ENCODE measurements at places on chromosomes 3 and 15.
A peak's percentile ranks its signal among the peaks of the same experiment; 100 is the strongest.

DNA sequence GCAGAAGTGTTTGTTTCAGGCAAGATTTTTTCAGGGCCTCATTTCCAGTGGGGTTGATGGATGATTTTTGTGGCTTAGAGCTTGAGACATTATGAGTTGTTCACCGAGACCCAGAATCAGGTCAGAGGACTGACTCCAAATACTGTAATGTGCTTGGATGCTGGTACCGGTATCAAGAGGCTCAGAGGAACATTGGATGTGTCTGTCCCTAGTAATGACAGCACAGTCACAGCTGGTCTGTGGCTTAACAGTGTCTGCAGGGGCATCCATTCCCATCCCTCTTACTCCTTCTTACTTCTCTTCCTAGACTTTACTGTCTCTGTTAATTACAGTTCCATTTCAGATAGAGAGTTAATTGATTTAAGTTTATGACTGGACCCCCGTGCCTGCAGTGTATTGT lies 107.8 kb downstream of the PTPRG start:
- no peak for DNase-seq

DNA sequence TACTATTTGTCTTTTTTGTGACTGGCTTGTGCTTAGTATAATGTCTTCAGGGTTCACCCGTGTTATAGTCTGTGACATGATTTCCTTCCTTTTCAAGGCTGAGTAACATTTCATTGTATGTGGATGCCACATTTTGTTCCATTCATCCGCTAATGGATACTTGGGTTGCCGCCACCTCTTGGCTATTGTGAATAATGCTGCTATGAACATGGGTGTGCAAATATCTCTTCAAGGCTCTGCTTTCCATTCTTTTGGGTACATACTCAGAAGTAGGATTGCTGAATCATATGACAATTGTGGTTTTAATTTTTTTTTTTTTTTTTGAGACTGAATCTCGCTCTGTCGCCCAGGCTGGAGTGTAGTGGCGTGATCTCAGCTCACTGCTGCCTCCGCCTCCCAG lies 15.4 kb downstream of the CRTC3 start:
- DNase-seq, result no peak

DNA sequence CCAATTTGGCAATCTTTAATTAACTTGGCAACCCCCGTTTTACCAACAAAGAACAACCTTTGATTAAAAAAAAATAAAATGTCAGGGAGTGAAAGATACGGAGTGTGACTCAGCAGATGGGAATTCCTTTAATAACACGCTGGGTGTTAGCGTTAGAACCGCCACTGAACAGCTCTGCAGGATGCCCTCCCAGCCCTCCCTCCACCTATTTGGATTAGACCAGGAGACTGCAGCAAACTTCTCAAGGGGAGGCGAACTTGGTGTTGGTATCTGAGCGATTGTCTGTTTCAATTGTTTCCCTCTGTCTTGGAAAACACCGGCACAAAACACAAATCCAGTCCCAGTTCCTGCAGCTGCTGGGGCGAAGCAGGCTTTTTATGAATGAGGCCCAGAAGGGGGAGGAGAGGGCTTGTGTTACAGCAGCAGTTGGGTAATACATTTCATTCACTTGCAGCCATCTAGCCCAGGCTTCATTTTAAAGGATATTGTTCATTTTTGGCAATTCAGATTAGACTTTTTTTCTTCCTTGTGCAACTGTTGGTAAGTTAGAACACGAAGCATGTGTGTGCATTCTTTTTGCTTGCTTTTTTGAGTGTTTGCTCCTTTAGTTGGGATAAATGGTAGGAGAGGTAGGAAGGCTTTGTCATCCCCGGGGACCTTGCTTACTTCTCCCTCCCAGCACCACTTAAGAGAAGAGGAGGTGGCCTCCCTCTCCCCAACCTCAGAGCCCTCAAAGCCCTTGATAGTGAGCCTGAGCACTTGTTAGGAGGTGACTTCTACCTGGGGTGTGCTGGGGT lies 152.3 kb downstream of the IGF1R start:
- no peak for DNase-seq

GRCh38 chr15:85878828-85879225 lies 84.1 kb upstream of the KLHL25 start:
- DNase-seq, result no peak

- DNase-seq, result no peak
Measured at GRCh38 chr3:64494526-64494925, 193.3 kb downstream of the ADAMTS9 start.

- DNase-seq, result no peak
Measured at GRCh38 chr15:63833021-63833696, 589 bp downstream of the HERC1 start.

DNA sequence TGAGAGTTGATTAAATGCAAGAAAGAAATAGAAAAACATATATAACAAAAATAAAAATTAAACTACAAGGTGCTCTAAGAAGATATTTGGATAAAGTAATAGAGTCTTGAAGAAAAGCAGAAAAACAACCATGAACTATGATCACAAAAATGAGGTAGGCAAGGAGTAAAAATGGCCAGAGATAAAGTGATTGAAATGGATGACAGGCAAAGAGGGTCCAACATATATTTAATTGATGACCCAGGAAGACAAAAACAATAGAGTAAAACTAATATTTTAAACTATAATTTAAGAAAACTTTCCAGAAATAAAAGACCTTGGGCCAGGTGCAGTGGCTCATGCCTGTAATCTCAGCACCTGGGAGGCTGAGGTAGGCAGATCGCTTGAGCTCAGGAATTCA lies 22.1 kb upstream of the WDR49 start:
- DNase-seq, result no peak

- DNase-seq, result peak; percentile 92
Measured at GRCh38 chr3:53044711-53045517, 959 bp downstream of the SFMBT1 start.

DNA sequence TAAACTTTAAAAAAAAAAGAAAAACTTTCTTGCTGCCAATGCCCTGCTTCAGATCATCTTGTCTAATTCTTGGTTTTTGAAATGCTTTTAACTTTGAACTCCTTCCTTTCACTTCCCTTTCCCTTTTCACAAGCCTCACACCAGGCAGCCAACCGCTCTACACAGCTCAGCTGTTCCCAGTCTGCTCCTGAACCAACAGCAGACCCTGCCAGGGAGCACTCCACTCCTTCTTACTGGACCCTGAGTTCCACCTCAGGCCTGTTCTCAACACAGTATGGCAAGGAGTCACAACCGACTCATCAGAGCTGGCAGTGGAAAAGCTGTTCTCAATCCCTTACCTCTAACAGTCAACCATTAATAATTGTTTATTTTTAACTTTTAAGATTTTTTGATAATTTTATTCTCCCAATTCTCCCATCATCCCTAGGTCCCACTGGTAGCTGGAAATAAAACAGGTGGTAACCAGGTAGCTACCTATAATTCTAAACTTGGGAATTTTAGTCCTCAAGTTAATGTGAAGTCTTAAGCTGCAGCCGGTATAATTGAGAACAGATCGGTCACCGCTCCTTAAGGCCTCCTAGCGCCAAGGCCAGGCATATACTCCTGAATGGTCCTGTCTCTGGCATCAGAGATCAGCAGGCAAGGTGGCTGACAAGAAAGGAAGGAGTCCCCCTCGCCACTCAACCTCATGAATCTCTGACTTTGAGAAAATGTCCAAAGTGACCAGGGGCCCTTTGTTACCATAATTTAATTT lies 43.9 kb downstream of the BOC start:
- DNase-seq, result no peak

DNA sequence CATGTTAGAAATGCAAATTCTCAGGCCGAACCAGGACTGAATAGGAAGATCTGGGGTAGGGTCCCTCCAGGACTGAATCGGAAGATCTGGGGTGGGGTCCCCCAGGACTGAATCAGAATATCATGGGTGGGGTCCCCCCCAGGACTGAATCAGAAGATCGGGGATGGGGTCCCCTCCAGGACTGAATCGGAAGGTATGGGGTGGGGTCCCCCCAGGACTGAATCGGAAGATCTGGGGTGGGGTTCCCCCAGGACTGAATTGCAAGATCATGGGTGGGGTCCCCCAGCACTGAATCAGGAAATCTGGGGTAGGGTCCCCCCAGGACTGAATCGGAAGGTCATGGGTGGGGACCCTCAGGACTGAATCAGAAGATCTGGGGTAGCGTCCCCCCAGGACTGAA lies 48.2 kb upstream of the TNK2 start:
- DNase-seq, result no peak

GRCh38 chr15:83449937-83450506 lies 2.9 kb downstream of the SH3GL3 start:
- DNase-seq, result no peak

- no peak for DNase-seq
Measured at GRCh38 chr3:32018757-32019564, 37.4 kb downstream of the ZNF860 start.

- DNase-seq, result no peak
Measured at GRCh38 chr15:35813573-35813972, 267.6 kb upstream of the DPH6 start.

DNA sequence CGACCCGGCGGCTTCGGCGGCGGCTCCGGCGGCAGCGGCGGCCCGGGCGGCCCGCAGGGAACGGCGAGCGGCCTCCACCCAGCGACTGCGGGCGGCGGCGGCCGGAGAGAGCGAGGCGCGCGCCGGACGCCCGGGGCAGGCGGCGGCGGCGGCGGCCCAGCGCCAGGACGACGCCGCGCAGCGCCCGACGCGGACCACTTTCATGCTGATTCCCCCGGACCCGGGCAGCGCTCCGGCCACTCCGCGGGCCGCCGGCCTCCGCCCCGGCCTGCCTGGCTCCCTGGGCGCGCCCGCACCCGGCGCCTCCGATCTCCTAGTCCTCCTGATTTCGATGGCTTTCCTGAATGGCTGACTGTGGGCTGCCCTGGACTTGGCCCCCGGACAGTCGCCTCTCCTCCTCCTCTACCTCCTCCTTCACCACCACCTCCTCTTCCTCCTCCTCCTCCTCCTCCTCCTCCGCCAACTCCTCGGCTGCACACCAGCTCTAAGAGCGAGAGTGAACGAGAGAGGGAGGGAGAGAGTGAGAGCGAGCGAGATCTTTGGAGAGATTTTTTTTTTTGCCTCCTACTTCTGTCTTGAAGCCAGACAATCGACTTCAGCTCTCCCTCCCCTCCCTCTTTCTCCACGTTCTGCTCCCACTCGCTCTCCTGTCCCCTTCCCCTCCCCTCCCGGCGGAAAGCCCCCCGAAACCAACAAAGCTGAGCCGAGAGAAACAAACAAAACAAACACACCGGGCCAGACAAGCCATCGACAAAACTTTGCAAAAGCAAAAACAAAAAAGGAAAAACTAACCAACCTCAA lies 844 bp downstream of the NR2F2 start:
- no peak for DNase-seq

DNA sequence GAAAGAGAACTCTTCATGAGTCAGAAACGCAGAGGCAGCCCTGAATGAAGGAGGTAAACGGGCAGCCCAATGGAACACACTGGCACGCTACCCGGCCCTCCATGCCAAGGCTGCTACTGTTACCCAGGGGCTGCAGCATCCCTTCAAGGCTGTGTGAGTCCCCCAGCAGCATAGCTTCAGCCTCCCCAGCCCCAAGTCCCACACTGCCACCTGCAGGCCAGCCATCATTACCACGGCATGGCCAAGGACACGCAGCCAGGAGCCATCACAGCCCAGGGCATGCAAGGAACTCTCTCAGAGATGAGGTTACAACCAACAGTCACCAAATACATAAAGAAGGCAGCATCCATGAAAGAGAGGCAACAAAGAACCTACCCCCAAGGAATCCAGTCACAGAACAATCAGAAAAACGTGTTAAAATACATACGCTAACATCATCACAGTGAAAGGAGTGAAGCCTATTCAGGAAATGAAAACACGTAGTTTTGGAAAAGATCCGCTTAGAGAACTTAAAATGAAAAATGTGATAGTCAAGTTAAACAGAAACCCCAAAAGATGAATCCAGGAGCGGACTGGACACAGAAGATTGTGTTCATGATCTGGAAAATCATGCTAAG lies 22.4 kb downstream of the PLA2G4F start:
- peak; percentile 53 for DNase-seq

DNA sequence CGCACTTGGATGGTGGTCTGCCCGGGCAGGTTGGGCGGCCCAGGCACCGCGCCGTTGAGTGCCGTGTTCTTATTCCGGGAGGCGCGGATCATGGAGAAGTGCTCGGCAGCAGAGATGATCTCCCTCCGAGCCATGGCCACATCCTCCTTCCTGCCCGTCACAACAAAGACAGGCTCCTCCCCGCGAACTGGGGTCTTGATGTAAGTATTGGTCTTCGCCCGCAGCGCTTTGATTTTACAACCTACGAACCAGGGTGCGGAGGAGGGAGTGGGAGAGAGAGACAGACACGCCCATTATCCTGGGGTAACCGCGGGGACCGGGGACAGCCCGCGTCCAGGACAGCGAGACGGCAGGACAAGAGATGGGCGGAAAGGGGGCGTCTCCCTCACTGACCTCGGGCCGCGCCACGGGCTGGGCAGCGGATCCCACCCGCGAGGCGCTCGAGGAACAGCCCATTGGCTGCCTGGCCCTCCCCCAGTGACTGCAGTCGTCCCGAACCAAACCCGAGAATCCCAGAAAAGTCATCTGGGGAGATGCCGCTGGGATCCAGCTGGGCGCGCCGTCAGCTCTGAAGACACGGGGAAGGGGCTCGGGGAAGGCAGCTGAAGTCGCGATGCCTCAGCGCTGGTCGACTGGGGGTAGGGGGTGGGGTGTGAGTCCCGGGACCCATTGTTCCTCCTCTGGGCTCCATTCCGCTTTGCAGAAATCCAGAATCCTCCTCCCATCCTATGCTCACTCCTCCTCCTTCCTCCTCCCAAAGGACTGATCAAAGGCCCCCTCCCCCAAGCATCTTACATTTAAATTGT lies 1.2 kb downstream of the MEX3B start:
- peak; percentile 10 for DNase-seq

DNA sequence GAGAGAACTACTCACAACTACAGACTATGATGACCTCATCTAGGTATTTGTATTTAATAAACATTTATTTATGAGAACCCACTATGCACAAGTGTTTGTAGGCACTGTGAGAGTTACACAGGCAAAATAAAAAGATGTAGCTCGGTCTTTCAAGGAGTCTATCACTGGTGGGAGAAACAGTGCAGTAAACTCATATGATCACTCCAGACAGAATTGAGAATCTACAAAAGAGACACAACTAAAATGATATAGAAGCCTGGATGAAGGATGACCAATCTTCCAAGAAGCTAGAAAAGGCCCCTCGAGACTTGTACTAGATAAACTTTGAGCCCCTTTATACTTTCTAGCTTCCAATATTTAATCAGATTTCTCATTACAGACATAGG lies 70.2 kb upstream of the ZBTB20 start:
- DNase-seq, result no peak

- DNase-seq, result no peak
Measured at GRCh38 chr3:145557405-145557804, 603.6 kb downstream of the PLOD2 start.

DNA sequence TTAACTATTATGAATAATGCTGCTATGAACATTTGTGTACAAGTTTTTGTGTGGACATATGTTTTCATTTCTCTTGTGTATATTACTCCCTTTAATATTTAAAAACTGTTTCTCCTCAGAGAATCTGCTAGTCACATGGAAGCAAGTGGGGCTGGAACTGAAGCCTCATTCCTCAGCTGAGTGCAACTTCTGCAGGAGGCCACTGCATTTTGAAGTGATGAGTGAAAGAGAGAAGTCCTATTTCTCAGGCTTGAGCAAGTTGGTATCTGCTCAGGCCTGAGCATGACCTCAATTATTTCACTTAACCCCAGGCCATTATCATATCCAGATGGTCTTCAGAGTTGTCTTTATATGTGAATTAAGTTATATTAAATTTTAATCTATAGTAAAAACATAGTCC lies 11.5 kb downstream of the TLR9 start:
- DNase-seq, result no peak

GRCh38 chr3:33124638-33125037 lies 10.8 kb downstream of the CRTAP start:
- no peak for DNase-seq

- no peak for DNase-seq
Measured at GRCh38 chr15:34648294-34648631, 64.8 kb upstream of the GOLGA8B start.

GRCh38 chr3:119401503-119402440 lies 61.6 kb downstream of the TMEM39A start:
- no peak for DNase-seq
